Fibroblast of lung (primary cell): ENCODE measurements at places on chromosomes 2 and 18.
A peak's percentile ranks its signal among the peaks of the same experiment; 100 is the strongest.

DNA sequence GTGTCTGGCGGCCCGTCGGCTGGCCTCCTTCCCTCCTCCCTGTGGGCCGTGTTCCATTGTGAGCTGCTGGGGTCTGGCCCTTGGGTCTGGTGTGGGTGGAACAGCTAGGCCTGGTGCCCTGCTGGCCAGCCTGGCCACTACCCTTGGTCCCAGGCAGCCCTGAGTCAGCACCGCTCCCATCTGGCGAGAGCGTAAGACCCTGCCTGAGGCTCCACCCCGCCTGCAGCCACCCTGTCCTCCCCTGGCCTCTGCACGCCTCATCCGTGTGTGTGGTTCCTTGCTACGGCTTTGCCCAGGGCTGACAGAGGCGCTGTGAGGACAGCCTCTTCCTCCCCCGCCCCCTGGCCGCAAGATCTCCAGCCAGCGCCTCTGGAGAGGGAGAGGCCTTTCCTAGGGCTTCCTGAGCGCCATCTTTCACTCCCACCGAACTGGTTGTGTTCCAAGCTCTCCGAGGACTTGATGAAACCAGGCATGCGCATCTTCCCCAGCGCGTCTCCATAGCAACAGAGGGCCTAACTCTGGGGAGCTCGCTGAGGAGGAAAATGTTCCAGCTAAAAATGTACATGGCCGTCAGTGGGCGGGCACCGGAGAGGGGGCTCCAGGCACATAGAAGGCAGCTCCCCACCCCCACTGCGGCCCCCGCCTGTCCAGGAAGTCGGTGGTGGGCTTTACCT, 83.0 kb downstream of the STPG4 start:
- peak; percentile 90 for DNase-seq

GRCh38 chr2:224085246-224085645, 46.2 kb upstream of the SERPINE2 start:
- DNase-seq, result peak; percentile 59

DNA sequence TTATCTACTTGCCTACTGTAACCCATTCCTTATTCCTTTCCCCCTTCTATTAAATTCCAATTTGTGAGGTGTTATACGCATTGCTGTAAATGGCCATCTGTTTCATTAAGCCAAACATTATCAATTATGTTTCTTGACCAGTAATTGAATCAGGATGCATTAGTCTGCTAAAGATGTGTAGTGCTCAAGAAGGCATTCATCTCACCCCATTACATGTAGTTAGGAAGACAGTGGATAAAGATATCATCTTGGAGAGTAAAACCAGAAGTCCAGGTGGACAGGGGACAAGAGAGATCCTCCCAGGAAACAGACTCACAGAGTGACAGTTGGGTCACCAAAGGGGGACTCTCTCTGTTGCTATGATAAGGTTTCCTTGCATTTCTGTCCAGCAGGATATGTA, 73.3 kb upstream of the FAM98A start:
- DNase-seq, result no peak

DNA sequence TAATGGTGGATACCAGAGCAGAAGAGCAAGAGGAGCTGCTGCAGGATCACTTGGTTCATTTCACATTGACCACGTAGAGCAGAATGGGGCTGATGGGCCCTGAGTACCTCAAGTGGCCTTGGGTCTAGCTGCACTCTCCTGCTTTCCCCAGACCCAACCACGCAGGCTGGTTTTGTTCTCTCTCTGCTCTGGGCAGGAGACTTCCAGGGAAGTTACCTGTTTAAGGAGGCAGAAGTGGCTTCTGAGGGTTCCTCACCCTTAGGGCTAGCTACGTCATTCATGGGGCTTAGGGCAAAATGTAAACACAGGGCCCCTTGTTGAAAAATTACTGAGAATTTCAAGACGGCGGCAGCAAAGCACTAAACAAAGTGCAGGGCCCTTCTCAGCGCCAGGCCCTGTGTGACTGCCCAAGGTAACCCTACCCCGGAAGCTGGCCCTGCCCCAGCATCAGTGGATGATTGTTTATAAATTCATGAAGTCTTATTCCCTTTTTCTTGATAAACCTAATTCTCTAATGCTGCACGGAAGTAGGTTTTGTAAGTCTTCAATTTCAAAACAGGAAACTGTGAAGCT, 75.9 kb downstream of the TMEM182 start:
- no peak for DNase-seq

GRCh38 chr2:216548901-216549331, 50.3 kb downstream of the RPL37A start:
- no peak for DNase-seq

DNA sequence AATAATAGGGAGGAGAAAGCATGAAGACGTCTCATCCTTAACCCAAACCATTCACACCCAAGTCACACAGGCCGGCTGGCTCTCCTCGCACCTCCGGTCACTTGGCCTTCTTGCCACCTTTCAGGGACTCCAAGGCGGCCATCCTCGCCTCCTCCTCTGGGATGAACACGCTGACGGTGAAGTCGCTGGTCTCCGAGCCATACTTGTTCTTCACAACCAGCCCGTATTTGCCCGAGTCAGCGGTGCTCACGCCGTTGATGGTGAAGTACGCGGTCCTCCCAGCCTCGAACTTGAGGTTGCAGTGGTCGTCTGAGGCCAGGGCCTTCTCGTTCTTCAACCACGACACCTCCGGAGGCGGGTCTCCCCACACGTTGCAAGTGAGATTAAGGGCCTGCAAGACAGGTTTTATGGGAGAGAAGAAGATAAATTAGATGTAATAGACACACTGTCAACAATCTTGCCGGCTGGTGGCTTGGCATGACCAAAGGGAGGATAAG, 54.3 kb upstream of the LPIN2 start:
- no peak for DNase-seq

- peak; percentile 36 for DNase-seq
These were observed 56.3 kb upstream of the UBXN4 start for GRCh38 chr2:135685361-135685760.

DNA sequence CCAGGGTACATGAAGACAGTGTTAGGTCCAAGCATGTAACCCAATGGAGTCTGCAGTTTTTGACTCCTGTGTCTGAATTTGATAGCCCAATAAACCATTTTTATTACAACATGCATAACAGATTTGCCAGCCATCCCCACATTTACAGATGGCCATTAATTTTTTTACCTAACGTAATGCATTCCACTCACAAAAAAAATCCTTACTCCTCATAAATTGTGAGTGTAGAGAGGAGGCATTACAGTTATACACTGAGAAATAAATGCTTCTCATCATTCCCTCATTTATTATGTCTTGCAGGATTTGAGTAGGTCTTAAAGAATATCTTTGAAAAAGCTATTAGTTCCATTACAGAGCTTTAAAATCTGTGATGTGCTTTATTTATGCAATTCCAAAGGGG, 193.8 kb downstream of the CMPK2 start:
- no peak for DNase-seq

GRCh38 chr2:198077477-198077876, 273.1 kb downstream of the PLCL1 start:
- DNase-seq, result no peak

DNA sequence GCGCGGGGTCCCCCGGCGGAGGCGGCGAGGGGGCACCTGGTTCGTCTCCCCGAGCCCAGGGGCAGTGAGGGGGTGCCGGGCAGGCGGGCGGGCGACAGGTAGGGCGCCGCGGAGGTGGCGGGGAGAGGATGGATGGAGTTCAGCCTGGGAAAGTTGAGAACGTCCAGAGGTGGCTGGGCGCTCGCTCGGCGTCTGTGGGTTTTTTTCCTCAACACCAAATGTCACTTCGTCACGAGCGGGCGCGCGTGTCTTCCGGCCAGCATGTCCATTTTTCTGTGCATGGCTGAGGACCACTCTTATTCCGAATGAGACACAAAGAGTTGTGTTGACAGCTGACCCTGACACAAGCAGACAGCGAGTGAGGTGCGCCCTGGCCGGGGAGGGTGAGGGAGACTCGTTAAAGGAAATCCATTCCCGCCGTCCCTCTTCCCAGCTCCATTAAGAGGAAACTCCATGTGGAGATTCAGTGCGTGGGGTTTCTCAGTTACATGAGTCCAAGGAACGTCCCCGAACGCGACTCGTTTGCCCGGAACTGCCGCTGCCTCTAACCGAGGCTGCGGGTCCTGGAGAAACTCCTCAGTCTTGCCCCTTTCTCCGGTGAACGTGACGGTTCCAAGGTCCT, 859 bp downstream of the GREB1L start:
- DNase-seq, result peak; percentile 38

- no peak for DNase-seq
These were observed 257.1 kb downstream of the HNMT start for GRCh38 chr2:138221358-138221757.

GRCh38 chr2:38465789-38466127, 88.7 kb upstream of the ATL2 start:
- DNase-seq, result peak; percentile 25

- no peak for DNase-seq
These were observed 80.7 kb upstream of the CABLES1 start for GRCh38 chr18:23054553-23054952.

GRCh38 chr2:135603543-135603942, 72.3 kb downstream of the R3HDM1 start:
- no peak for DNase-seq

DNA sequence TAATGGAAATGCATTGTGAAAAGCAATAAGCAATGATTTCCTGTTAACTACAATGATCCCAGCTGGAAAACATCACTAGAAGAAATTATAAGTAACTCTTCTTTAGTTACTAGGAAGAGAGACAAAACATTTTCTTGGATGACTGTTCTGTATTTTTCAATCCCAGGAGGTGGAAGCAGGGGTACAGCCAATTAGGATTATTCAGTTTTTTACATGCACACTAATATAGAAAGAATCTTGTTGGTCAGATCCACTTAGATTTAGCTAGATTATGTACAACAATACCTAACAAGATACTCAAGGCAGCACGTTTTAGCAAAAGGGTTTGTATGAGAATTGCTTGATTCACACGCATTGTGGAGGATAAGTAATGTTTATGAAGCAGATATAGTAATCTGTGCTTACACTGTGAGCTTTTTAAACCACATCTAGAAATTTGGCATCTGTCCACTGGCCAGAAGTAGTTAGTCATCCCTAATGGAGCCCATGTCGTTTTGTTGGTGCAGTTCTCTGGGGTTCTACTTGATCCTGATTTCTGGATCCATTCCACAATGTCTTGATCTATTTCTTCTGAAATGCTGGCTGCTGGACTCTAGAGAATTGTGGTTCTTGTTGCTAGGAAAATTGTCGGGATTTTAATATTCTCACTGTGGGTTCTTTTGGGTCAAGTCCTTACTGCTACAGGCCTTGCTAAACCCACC, 199.7 kb downstream of the ADCYAP1 start:
- DNase-seq, result no peak

- peak; percentile 33 for DNase-seq
These were observed 812.8 kb downstream of the LRP1B start for GRCh38 chr2:141317986-141318385.

- DNase-seq, result peak; percentile 37
These were observed 5.8 kb upstream of the SAG start for GRCh38 chr2:233301811-233302210.

DNA sequence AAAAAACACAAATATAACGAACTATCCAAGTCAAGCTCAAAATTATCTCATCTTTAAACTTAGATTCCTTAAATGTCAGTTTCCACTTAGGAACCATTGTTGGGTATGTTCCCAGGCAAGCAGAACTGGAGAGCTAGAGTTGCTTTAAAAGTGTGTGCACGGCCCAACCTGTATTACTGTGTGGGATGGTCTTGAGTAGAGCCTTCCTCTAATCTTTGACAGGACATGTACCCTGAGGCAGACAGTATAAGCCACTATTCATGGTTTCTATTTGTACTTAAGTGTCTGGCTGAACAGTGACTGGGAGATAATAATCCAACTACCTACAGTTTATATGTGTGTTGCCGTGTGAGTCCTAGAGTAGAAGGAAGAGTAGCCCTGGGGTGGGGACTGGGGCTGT, 239.7 kb downstream of the GPD2 start:
- no peak for DNase-seq

GRCh38 chr2:84427235-84428138, 31.6 kb downstream of the SUCLG1 start:
- peak; percentile 57 for DNase-seq
